Karpas-422 (cell line): ENCODE measurements at places on chromosomes 4 and X. TPM values are rescaled to one million over a fixed set of nuclear protein-coding genes. Genes with fewer than 3 reads are reported as not detected.

EXOC1L gene
- not detected in 2 replicates for total RNA-seq

UCP1 gene
- total RNA-seq: not detected in 2 replicates

GAGE10 gene
- total RNA-seq: not detected in 2 replicates

RPA4 gene
- total RNA-seq: not detected in 2 replicates

FANCB gene
- 10.0 and 22.4 TPM in 2 replicates for total RNA-seq

GRCh38 chr4:87749883-87750282, 49.5 kb upstream of the IBSP start:
- DNase-seq: no peak

DNA sequence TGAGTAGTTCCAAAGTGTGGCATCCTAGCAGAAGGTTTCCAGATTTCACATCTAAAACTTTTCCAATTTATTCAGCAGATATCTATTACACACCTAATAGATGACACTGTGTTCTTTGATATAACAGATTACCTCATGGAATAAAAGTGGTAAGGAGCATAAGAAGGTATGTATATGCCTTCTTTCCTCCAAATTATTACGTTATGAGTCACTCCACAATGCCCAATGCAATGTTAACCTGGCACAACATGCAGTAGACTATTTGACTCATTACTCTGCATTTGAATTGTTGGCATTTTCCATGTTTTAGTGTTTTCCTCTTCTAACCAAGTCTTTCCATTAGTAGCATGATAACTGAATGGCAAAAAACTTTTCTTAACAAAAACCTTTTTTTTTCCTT, 383.6 kb downstream of the ADGRL3 start:
- no peak for DNase-seq

DNA sequence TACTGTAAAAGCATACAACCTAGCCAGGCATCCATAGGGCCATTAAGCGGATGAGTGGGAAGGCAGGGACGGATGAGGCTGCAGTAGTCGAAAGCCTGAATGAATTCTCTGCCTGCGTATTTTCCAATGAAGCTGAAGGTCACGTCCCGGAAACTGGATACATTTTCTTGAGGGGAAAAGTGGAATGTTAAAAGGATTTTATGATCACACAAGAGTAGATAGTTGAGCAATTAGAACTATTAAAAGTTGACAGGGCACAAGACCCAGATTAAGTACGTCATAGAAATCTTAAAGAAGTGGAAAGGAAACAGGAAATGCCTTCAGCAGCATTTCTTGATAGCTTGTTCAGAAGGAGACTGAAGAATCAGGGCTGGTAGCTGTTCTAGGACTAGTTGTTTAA, 98.3 kb upstream of the CXXC4 start:
- DNase-seq: no peak

DNA sequence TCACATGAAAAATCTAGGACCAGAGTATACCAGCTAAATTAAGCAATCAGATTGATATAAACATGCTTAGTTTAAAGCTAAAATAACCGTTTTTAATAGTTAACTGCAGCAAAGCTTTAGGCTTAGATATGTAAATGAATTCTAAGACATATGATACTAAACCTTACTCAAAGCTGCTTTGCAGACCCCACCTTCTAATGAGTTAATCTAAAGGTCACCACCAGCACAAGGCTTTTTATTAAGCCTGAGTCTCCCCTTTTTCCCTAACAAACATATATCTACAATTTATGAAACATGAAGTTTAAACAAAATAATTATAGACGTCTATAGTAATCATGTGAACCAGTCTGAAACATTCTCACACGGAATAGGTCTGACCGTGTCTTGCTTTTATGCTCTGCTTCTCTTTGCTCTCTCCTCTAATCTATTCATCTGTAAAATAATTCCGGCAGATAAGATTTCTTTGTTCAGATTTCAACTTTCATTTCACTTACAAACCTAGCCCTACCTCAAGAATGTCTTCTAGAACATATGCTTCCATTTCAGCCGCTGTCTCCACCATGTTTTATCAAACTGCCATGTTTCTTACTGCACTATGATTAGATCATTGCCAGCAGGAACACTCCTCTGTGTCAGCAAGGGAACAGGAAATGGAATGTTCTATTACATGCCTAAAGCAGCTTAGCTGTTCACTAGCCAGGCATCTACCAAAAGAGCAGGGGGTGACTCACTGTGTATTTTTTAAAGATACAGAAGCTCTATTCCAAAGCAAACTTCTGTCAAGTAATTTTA, 35.9 kb downstream of the ANKRD17 start:
- peak; percentile 73 for DNase-seq

DNA sequence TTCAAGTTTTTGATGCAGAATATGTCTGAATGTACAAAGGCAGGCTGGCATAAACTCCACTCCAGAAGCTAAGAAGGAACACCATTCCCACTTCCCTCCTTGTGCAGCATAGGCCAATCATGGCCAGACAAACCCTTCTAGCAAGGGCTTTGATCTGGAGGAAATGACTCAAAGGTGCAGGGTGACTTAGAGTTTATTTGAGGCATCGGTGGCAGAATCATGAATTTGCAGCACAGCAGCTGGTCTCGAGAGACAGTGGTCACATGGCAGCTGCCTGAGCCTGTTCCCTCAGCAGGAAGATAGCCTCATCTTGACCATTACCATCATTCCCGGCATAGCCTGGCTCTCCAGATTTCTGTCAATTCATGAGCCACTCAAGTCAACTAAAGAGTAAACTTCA, 154.5 kb downstream of the ATP10D start:
- no peak for DNase-seq

- no peak for DNase-seq
Measured at GRCh38 chr4:87716371-87717265, 66.5 kb downstream of the DMP1 start.

- DNase-seq: no peak
Measured at GRCh38 chr4:114026447-114026846, 47.0 kb upstream of the ARSJ start.

GRCh38 chr4:85951099-85951498, 408.8 kb downstream of the MAPK10 start:
- no peak for DNase-seq

GRCh38 chrX:133928365-133928764, 57.0 kb downstream of the GPC3 start:
- no peak for DNase-seq

DNA sequence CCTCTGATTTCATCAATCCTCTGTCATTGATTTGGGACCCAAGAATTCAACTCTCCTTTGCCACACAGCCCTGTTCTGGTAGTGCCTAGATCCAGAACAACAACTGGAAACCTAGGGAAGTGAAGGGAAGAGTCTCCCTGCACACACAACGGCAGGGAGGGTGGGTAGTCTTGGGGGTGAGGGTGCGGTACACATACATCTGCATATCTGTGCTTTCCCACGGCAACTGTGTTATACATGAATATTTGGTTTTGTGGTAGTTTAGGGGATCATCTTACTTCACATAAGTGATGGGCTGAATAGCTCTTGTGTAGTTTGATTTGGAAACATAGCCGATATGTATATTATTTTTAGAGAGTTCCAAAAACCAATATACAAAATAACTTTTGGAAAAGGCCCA, 3.3 kb upstream of the PRSS12 start:
- no peak for DNase-seq

DNA sequence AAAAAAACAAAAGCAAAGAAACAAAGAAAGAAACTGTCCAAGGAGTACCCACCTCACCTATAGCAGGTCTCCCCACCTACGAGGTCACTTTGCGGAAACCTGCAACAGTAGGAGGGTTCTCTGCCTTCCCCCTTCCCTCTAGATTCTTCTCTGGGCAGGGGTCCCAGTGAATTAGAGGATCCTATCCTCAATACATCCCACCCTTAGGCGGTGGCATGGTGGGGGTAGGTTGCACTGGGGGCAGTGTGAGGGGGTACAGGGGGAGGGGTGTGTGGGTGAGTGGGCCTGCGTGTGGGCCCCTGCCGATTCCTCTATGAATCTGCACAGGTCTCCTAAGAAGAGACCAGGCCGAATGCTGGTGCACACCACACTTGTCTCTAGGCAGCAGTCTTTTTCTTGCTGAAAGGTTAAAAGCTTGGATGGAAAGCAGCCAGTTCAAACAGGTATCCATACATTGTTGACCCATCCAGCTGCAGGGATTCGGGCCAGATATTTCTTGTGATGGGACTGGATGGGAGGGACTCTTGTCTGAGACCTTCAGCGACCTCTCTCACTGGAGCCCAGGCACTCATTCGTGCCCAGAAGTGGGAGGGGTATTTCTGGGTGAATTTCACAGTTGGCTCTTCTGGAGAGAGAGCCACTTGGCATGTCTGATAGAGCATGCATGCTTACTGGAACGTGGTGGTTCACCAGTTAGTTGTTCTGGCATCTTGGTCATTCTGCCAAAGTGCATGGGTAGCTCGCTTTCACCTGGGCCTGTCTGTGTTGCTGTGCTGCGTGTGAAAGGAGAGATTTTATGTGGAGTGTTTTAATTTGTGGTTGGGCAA, 65.6 kb downstream of the NBDY start:
- DNase-seq: no peak

GRCh38 chr4:65670331-65671031, at the start of gene EPHA5:
EPHA5 (minus strand) TSS chr4:65670489; CDS start chr4:65669742, 747 bp downstream.
- DNase-seq: no peak

GRCh38 chrX:50372966-50373365, 97.7 kb downstream of the DGKK start:
- no peak for DNase-seq

DNA sequence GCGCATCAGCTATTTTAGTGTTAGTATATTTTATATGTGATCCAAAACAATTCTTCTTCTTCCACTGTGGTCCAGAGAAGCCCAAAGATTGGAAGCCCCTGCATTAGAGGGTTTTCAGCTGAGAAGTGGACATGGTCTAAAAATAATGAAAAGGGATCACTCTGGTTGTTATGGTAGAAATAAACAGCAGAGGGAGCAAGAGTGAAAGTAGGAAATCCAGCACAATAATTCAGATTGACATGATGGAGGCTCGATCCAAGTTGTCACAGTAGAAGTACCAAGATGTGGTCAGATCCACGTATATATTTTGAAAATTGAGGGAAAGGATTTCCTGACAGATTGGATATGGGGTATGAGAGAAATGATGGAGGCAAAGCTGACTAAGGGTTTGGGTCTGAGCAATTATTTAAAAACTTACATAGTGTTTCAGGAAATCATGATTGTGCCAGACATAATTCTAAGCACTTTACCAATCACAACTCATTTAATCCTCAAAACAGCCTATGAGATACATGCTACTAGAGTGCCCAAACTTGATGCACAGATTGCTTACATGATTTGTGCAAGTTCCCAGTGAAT, 17.0 kb upstream of the TMEM144 start:
- DNase-seq: peak; percentile 75

GRCh38 chr4:163473576-163473975, at the start of gene TKTL2:
TKTL2 (minus strand) TSS chr4:163473754; CDS start chr4:163473734, 20 bp downstream.
- DNase-seq: no peak

DNA sequence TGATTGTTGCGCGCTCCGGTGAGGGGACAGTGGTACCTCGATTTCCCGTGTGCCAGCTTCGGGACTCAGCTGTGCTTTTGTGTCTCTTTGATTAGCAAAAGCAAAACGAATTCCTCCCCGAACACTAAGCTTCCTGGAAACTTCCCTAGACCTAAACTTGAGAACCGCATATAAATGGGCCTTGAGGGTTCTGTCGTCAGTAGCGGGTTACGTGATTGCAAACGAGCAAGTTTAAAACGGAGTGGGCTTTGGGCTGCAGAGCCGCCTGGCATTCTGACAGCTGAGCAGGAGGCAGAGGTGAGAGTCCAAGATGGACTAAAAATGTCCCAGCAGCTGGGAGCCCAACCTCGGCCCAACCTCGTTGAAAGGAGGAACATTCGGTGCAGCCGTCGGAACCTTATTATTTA, 1.2 kb upstream of the TAPT1 start:
- DNase-seq: peak; percentile 53

DNA sequence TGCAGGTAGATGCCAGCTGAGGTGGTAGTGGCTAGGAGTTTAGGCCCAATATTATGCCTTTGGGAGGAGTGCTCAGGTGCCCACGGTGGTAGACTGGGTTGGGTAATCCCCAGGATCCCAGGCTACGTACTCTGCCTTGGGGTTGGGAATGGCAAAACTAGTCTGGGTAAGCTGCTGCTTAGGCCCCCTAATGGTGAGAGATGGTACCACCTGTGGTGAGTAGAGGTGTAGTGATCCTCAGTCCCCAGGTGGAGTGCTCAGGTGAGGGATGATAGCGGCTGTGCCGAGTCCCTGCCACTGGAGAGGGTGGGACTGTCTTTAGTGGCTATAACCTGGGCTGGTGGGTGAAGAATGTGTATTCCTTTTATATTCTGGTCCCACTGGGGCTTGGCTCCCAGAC, 75.2 kb downstream of the IL1RAPL2 start:
- DNase-seq: no peak

- DNase-seq: no peak
Measured at GRCh38 chr4:186727977-186728519, 4.4 kb upstream of the FAT1 start.

DNA sequence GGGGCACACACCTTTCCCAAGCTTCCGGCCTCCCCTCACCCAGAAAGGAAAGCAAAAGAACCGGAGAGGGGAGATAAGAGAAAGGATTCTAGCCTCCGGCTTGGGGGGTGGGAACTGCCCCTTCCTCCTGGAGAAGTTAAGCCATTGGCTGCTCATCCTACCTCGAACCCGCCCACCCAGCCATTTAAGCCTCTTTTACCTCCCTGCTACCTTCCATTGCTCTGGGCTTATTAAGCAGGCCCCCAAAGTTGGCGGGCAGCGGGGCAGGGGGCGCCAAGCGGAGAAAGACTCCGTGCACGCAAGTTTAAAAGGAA, 2.3 kb downstream of the MAML3 start:
- peak; percentile 94 for DNase-seq

DNA sequence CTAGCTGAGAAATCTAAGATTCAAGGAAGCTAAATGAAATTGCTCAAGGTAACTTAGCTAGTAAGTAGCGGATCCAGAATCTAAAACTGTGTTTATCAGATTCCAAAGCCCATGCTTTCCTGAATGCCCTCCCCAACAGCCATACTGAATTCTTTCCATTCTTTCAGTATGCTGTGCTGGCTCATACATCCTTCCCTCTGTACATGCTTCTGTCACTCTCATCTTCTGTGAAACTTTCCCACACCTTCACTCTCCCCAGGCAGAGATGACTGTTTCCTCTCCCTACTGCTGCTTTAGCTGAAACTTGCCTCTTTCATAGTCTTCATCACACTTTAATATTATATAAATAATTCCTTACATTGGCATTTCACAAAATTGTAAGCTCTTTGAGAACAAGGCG, 39.3 kb upstream of the SMARCAD1 start:
- DNase-seq: no peak

- peak; percentile 34 for DNase-seq
Measured at GRCh38 chr4:577499-578450, 1.7 kb upstream of the TMEM271 start.

GRCh38 chr4:48134081-48134480, at the start of gene TXK:
TXK (minus strand) TSS chr4:48134250; CDS start chr4:48134170, 80 bp downstream.
- DNase-seq: no peak

- DNase-seq: no peak
Measured at GRCh38 chr4:63085091-63085490, 1324.2 kb downstream of the TECRL start.

DNA sequence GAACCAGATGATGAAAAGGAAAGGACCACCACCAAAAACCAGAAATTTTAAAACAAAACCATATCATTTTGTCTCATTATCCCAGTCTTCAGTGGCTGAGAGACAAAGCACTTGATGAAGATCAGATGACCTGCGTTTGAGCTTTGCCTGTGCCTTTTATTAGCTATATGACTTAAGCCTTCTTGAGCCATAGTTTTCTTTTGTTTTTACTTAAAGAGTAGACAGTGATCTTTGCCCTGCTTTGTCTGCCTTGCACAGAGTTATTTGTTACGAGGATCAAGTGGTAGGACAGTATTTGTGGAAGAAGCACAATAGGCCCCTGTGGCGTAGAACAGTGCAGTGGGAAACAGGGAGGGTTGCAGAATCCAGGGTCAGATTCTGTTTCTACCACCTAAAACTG, 89.9 kb downstream of the SLC10A6 start:
- no peak for DNase-seq
